Right hindlimb (tissue), 1 donor: ENCODE measurements at places on chromosomes 4 and X.

GRCh38 chr4:140250989-140251552 lies 97.1 kb upstream of the MAML3 start:
- DNase-seq = no peak

DNA sequence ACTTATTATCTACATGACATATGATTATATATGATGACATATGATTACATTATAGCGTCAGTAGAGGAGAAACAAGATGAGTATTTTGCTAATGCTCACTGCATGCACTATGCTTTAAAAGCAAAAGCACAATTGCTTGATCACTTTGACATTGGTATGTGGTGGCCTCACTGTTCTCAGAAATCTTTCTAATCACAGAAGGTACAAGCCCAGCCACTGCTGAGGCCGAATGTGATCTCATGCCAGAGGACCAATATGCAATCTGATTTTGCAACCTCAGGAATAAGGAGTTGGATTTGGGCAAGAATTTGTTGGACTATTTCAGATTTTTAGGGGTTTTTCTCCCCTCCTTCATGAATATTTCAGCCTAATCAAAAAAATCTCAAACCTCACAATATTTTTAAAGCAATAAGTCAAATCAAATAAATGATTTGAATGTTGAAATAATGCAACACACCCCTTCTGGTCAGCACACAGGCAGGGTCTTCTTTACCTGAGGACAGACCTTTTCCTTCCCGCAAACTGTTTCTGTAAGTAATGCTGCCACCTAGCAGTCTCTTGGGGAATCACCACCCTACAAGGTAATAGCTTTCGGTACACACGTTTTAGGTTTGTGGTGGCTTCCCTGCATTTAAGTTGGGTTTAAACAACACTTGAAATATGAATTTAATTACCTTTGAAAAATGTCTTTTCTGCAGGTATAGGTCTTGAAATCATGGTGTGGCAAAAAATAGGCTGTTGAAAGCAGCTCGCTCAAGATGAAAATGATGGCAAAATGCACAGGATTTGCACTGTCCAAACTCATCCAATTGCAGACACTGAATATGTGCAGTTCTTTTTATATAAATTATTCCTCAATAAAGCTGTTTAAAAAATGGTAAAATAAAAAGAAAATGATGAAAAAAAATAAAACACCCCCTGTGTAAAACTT lies 4.8 kb upstream of the CXCL13 start:
- DNase-seq = no peak

DNA sequence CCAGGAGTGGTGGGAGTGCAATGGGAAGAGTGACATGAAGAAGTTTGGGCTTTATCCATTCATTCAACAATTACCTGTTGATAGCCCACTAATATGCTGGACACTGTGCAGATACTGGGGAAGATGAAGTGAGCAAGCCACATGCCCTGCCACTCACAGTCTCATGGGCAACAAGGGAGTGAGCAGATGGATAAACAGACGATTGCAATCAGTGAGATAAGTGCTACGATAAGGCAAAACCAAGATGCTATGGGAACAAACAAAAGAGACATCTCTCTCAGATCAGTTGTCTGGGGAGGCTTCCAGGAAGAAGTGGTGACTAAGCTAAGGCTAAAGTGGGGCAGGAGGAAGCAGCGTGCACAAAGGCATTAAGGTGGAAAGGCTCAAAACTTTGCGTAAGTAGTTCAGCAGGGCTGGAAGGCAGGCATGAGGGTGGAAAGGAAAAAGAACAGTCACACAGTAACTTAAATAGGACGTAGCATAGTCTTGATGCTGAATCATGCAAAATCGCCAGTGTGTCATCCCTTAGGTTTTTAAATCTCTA lies 31.7 kb downstream of the GAB3 start:
- no peak for DNase-seq

DNA sequence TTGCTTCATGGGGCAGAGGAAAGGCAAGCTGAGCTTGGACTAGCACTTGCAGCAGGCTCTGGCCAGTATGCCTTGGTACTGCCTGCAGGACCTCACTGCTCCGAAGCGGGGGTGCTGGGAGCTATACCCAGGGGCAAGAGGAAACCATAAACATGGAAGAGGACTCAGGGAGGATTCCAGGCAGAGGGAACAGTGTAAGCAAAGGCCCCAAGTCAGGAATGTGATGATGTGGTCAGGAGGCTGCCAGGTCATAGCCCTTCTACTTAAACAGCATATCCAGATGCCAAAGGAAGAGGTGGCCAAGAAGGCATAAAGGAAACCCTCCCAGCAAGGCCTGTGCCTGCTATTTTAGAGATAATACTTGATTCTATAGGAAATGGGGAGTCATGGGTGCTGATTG lies 31.1 kb downstream of the RAB40AL start:
- no peak for DNase-seq

DNA sequence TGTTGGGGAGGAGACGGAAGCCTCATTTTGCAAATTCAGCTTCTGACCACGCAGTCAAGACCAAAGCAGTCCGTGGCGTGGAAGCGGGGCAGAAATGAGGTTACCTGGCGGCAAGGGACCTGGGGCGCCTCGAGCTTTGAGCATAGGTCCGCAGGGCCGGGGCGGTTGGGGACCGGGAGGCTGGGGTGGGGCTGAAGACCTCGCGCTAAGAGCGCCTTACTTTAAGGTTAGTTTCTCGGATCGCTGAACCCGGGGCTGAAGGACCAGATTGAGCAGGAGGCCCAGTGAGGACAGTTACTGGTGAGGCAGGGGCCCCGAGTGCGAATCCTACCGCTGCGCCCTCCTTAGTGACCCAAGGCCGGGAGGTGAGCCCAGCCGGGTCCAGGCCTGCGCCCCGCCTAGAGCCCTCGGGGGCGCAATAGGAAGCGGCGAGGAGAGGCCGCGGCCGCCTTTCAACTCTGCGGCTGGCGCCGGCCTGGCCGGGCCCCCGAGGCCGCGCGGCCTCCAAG lies 7.5 kb downstream of the MSX1 start:
- no peak for DNase-seq

DNA sequence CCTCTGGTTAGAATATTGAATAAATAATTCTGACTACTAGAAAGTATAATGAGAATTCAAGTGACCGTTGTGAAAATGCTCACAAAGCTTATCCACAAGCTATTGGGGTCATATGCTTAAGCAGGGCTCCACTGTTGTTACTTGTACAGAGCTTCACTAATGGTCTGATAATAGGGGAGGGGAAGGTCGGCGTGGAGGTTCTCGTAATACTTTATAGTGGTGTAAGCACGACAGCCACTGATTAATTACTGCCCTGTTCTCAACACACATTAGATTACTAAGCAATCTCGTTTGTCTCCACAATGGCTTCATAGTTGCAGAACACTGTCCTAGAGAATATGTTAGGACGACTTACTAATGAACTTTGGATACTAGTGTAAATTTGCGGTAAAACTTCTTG lies 11.6 kb downstream of the UNC5C start:
- DNase-seq = no peak

DNA sequence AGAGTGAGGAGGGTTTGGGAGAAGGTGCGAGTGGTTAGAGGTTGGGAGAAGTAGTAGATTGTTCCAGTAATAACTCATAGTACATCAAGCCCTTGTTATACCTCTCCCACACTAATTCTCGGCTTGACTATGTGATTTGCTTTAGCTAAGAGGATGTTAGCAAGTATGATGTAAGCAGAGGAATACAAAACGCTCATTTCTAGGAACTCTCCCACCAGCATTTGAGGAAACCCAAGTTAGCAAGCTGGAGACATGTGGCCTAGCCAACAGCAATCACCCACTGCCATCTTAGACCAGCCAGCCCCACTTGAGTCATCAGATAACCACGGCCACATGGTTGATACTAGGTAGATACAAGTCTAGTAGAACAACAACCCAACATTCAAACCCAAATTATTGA lies 14.2 kb downstream of the FTHL17 start:
- no peak for DNase-seq

GRCh38 chr4:140239311-140239710 lies 85.3 kb upstream of the MAML3 start:
- no peak for DNase-seq

- DNase-seq = no peak
Measured at GRCh38 chr4:168028568-168028967, 63.8 kb upstream of the ANXA10 start.

DNA sequence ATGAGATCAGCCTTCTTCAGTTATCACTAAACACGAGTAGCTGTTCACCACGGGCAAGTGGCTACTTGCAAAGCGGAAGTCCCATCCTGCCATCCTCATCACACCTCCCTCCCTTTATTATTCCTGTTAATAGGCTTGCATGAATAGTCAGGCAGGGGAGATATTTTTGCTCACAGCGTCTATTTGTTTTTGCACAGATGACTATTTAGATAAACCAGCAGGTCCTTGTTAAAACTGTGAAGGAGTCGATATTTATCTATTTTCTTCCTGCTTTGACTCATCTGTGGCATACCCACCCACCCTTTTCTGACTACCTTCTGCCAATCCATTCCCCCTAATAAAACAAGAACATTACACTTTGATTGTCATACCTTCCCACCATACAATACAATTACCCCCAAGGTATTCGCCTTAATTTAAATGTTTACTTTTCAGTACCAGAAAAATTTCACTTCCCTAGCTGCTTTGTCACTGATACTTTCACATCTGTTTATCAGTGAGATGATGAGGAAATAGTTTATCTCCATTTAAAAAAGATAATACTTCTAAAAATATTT lies 96.6 kb upstream of the BANK1 start:
- DNase-seq = no peak

GRCh38 chr4:8118035-8118434 lies 40.6 kb downstream of the ABLIM2 start:
- DNase-seq = no peak

GRCh38 chr4:186105647-186106321 lies 1.3 kb downstream of the FAM149A start:
- DNase-seq = no peak

DNA sequence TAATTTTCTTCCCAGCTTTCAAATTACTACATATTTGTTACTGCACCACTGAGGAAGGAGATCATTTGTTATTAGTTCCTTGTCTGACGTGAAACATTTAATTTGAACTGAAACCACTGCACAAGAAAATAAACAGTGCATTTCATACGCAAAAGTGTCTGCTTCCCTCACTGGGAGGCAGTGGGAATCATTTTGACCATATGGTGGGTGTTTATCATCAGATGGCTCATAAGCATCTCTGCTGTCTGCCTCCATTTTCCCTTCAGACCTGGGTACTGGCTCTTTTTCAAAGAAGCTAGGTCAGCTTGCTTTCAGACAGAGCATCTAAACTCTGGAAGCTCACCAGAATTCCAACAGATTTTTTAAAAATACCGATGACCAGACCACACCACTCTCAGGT lies 135.2 kb downstream of the PCDH19 start:
- DNase-seq = no peak

- DNase-seq = no peak
Measured at GRCh38 chrX:55523356-55523755, 33.7 kb upstream of the USP51 start.

DNA sequence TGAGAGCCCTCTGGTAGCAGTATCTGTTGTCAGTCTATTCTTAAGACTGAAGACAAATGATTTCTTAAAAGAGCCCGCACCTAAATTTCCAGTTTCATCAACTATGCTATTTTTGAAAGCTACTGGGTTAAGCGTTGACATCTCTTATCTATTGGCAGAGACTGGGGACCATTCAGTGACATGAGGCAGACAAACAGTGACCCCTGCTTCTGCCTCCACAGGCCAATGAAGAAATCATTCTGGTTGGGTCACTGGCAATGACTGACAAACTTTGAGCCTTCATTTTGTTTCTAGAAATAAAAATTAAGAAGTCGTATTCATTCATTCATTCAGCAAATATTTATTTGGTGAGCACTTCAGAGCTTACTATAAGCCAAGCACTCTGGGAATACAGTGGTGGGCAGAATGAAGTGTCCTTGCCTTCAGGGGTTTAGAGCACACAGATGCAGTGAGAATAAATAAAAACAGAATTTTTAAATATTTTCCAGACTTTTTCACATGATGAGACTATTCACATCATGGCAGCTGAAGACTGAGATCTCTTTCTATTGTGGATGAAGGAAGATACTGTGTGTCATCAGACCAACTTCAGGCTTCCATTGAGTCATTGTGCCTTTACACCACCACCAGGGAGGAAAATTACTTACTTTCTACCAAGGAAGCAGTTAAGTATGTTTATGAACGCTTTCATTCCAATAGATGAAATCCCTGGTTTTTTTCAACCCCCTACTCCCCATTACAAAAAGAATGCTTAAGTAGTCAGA lies 36.0 kb downstream of the SORBS2 start:
- DNase-seq = no peak

DNA sequence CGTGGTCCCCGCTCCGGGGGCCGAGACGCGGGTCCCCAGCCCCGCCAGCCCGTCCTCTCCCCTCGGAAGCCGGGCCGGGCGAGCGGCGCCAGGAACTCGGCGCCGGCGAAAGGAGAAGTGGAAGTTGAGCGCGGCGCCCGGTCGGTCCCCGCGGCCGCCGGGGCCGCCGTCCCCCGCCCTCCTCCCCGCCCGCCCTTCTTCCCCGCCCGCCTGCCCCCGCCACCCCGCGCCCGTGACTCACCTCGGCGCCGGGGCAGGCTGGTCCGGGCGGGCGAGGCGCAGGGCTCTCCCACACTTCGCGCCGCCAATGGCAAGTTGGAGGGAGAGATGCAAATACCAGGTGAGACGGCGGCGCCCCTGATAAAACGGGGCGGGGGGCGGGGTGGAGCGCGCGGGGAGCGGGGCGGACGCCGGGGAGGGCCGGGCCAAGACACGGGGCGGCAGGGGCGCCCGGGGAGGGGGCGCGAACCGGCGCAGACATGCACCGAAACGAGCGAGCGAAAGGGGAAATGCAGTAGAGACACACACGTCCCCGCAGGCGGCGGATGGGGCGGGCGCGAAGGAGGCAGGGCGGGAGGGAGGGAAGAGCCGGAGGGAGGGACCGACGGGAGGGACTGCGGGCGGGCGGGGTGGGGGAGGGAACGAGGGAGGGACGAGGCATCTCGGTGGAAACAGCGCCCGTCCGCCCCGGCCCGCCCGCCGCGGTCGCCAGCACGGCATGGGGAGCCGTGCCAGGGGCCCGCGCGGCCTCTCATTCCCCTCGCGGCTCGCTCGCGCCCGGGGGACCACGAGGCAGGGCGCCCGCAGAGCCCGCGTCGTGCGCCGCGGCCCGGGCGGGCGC lies at the start of gene ELF4:
TSS of gene ELF4 (minus strand) at position 119 of the 841 bp plus-strand sequence. CDS start 29,167 bp downstream, outside the sequence.
- peak; percentile 81 for DNase-seq

DNA sequence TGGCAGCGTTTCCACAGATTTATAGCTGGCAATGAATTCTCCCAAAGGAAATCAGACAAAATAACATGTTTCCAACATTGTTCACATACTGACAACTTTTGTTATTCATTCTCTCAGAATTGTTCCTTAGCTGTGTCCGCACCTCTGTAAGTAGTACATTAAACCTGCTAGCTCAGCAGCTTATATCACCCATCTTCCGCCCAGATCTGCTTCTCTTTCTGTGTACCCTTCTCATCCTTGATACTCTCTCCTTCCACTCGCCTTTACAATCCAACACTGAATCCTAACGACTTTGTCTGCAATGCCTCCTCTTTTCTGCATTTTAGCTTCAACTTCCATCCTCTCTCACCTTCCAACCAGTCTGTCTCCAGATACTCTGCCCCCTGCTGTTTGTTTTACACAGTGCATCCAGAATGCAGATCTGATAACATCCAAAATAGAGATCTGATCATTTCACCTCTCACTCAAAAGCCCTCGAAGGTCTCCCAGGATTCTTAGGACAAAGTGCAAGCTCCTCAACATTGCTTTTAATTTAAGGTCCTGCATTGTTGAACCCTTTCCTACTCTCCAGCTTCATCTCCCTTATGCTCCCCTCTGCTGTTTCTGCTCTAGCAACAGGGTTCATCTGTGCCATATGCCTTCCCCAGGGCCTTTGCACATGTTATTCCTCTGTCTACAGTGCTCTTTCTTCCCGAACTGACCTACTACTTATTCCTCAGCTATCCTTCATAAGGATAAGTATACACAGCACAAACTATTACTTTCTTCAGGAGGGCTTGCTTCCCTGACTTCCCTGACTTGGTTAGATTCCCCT lies 67.3 kb upstream of the VBP1 start:
- no peak for DNase-seq

GRCh38 chrX:3699821-3700381 lies 13.5 kb downstream of the PRKX start:
- peak; percentile 20 for DNase-seq
